ENCODE measurements at places on chromosomes 12 and 14.

GRCh38 chr12:45880533-45880932, 109.8 kb downstream of the SCAF11 start:
- H3K36me3 ChIP-seq, result peaks cover 18% of the 10 kb centered on the region
- H3K27ac ChIP-seq, result no peak overlapping the region

DNA sequence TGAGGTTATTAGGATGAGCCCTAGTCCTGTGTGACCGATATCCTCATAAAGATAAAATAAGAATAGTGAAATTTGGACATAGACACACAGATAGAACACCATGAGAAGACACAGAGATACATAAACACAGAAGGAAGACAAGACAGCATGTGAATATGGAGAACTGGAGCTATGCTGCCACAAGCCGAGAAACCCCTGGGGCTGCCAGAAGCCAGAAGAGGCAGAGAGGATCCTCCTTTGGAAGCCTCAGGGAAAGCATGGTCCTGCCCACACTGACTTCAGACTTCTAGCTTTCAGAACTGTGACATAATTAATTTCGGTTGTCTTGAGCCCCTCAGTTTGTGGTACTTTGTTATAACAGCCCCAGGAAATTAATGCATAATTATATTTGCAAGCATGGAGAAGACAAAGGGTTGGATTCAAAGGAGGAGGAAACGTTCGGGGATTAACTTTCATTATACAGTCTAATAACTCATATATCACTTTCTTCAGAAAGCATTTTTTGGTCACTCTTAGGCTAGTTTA, 1501.8 kb upstream of the FLRT2 start:
- no peak for DNase-seq
- H3K4me3 ChIP-seq, result no peak overlapping the region
- no peaks in the 10 kb centered on the region for H3K27me3 ChIP-seq
- no peaks in the 10 kb centered on the region for H3K4me1 ChIP-seq
- H3K36me3 ChIP-seq, result no peaks in the 10 kb centered on the region

DNA sequence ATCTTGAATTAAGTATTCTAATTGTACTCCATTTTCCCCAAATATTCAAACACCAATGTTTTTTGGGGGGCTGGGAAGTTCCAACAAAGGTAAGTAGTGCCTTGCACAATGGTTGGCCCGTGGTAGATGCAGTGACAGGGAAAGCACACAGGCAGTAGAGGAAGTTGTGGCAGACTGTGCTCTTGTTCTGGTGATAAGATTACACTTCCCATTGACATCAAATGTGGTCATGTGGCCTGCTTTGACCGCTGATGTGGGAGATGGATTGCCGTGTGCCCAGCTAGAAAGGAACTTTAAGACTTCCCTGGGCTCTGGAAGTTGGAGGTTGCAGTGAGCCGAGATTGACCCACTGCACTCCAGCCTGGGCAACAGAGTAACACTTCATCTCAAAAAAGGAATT, 223.8 kb downstream of the VRK1 start:
- no peaks in the 10 kb centered on the region for H3K4me1 ChIP-seq
- DNase-seq, result no peak
- H3K27me3 ChIP-seq, result no peaks in the 10 kb centered on the region
- H3K4me3 ChIP-seq, result no peak overlapping the region
- H3K27ac ChIP-seq, result no peak overlapping the region

DNA sequence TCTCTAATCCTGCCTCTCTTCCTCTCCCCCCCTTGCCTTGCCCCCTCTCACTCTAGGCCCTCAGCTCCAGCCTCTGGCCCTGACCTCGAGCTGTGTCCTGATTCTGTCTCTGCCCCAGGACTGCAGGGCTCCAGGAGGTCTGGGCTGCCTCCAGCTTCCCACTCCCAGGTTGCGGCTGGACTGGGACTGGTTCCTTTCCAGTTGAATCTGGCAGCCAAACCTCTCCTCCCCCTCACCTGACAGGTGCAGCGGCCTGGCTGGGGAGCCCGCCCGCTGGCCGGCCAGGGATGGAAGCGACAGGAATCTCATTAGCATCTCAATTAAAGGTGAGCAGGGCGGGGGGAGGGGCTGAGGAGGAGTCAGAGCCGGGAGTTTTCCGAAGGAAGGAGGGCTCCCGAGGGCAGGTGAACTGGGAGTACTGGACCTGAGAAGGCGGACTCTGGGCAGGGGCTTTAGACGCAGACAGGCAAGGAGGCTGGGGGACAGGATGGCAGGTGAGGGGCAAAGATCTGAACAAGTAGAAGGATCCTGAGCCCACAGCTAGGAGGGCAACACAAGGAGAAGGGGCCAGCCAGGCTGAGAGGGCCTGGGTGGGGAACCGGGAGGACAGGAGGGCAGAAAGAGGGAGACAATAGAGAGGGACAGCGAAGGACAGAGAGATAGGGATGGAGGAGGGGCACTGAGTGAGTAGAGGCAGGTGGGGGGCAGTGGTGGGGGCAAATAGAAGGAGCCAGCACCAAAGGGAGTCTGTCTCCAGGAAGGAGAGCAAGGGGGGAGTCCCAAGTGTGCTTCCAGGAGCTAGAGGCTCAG, at the start of gene SCNN1A:
TSS of gene SCNN1A (minus strand) at position 295 of the 810 bp plus-strand sequence. CDS start 780 bp downstream, outside the sequence.
- no peaks in the 10 kb centered on the region for H3K36me3 ChIP-seq
- H3K4me1 ChIP-seq, result peaks cover 27% of the 10 kb centered on the region
- no peaks in the 10 kb centered on the region for H3K27me3 ChIP-seq

- no peak for DNase-seq
- H3K27ac ChIP-seq, result no peak overlapping the region
- no peaks in the 10 kb centered on the region for H3K27me3 ChIP-seq
- no peaks in the 10 kb centered on the region for H3K4me1 ChIP-seq
- H3K36me3 ChIP-seq, result no peaks in the 10 kb centered on the region
These were observed 18.3 kb upstream of the TBC1D30 start for GRCh38 chr12:64806173-64806572.

GRCh38 chr14:72657214-72657921, 236.5 kb downstream of the DPF3 start:
- H3K27me3 ChIP-seq, result no peaks in the 10 kb centered on the region
- no peak for DNase-seq
- H3K36me3 ChIP-seq, result no peaks in the 10 kb centered on the region
- no peak overlapping the region for H3K27ac ChIP-seq
- no peaks in the 10 kb centered on the region for H3K4me1 ChIP-seq
- no peak overlapping the region for H3K4me3 ChIP-seq

- DNase-seq, result no peak
- H3K27ac ChIP-seq, result no peak overlapping the region
- H3K27me3 ChIP-seq, result no peaks in the 10 kb centered on the region
- no peaks in the 10 kb centered on the region for H3K36me3 ChIP-seq
- no peak overlapping the region for H3K4me3 ChIP-seq
These were observed 36.2 kb downstream of the SPTB start for GRCh38 chr14:64843548-64843947.

DNA sequence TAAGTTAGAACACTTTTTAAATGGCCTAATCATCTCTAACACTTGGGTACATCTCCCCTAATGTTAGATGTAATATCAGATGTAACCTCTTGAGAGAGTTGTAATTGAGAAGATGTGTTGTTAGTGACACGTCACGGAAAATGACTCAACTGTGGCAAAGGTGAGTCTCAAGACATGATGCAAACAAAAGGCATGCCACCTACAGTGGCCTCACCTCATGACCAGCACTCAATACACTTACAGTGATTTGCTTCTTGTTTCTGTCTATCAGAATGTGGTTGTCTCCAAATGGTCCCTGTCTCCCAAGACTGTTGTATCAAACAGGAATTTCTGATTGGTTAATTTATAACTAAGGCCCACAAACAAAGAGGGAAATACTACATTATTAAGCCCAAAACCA, 91.2 kb downstream of the SLC25A21 start:
- H3K27me3 ChIP-seq, result no peaks in the 10 kb centered on the region
- no peak overlapping the region for H3K27ac ChIP-seq
- DNase-seq, result no peak
- no peak overlapping the region for H3K4me3 ChIP-seq
- no peaks in the 10 kb centered on the region for H3K36me3 ChIP-seq

- H3K4me1 ChIP-seq, result no peaks in the 10 kb centered on the region
- no peaks in the 10 kb centered on the region for H3K27me3 ChIP-seq
- H3K4me3 ChIP-seq, result no peak overlapping the region
- H3K27ac ChIP-seq, result no peak overlapping the region
These were observed 39.7 kb downstream of the HMGA2 start for GRCh38 chr12:65863972-65864371.

- no peaks in the 10 kb centered on the region for H3K27me3 ChIP-seq
- H3K27ac ChIP-seq, result no peak overlapping the region
- H3K4me3 ChIP-seq, result no peak overlapping the region
- H3K36me3 ChIP-seq, result no peaks in the 10 kb centered on the region
These were observed 87.9 kb upstream of the MDGA2 start for GRCh38 chr14:47763188-47763854.

DNA sequence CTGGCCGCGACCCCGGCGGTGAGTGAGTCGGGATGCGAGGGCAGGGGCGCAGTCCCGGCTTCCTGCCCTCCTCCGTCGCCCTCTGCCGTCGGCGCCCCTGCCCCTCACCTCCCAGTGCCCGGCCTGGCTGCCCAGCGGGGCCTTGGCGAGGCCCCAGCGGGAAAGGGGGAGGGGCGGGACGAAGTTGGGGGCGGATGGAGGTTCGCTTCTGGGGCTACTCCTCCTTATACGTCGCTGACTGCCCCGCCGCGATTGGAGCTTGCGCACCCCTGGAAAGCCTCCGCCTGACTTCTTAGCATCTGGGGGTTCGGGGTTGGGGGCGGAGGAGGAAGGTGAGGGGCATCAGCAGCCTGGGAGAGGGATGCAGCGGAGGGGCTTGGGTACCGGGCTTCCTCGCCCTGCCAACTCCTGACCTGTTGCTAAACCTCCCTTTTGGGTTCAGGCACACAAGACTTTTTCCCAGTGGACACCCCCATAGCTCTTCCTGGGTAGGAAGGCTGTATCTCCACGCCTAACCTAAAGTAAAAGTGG, 406 bp downstream of the TMEM263 start:
- no peaks in the 10 kb centered on the region for H3K27me3 ChIP-seq
- H3K36me3 ChIP-seq, result no peaks in the 10 kb centered on the region
- H3K4me1 ChIP-seq, result peaks cover 25% of the 10 kb centered on the region
- no peak for DNase-seq
- H3K27ac ChIP-seq, result peak overlapping the region; percentile 99
- H3K4me3 ChIP-seq, result peak overlapping the region; percentile 85

GRCh38 chr12:16939871-16940306, 333.9 kb upstream of the LMO3 start:
- no peaks in the 10 kb centered on the region for H3K27me3 ChIP-seq
- DNase-seq, result no peak
- no peaks in the 10 kb centered on the region for H3K36me3 ChIP-seq
- no peak overlapping the region for H3K4me3 ChIP-seq

All from ascending aorta (tissue), 2 donors.